Stimulated activated naive CD8-positive, alpha-beta T cell treated with anti-CD3 and anti-CD28 coated beads, Interleukin-15, amount 100 ng/mL, for 72 hours (primary cell): ENCODE measurements at places on chromosomes 6 and 20.

DNA sequence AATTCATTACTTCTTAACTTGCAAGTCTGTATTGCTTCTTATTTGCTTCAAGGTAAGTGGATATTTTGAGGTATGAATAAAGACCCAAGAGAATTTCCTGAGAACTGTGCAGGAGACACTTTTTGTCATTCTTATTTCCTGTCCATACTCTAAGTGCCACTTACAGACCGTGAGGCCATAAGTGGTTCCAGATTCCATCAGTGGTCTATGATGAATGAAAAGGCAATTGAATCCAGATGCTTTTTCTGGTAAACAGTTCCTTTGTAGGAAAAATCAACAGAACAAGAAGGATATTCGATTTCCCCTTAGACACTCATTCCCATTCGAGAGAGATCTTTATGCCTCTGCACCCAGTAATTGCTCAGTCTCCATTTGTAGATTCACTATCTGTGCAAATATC lies 58.3 kb upstream of the PDE10A start:
- no peak for DNase-seq

GRCh38 chr6:112286010-112286409 lies 31.6 kb upstream of the LAMA4 start:
- peak; percentile 82 for DNase-seq

DNA sequence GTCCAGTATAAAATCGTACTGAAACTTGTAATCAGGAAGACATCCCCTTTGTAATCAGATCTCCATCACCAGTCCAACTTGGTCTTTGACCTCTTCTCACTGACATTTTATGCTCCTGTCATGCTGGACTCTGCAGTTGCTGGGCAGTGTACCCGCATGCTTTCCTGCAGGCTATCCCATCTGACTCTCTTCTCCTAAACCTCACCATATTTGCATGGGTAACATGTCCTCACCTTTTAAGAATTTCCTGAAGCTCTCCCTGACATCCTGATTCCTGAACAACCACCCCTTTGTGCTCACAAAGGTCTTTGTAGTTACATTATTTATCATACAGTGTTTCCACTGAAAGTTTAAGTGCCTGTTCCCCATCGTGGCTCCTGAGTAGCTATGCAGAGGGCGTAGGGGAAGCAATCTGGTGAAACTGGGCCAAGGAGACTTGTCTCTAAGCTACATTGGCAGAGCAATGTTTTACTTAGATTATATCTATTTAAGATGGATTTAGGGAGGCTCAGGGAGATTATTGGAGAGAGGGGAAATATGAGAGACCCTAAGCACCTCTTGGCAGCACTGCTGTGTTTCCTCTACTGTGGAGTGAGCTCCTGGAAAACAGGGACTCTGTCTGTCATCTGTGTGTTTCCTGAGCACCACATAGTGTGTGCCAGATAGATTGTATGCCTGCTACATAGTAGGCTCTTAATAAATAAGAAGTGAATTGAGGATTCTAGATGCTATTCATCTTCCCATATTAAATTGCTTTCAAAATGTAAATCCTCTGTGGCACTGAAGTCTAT lies 124.0 kb downstream of the LAMA2 start:
- no peak for DNase-seq

DNA sequence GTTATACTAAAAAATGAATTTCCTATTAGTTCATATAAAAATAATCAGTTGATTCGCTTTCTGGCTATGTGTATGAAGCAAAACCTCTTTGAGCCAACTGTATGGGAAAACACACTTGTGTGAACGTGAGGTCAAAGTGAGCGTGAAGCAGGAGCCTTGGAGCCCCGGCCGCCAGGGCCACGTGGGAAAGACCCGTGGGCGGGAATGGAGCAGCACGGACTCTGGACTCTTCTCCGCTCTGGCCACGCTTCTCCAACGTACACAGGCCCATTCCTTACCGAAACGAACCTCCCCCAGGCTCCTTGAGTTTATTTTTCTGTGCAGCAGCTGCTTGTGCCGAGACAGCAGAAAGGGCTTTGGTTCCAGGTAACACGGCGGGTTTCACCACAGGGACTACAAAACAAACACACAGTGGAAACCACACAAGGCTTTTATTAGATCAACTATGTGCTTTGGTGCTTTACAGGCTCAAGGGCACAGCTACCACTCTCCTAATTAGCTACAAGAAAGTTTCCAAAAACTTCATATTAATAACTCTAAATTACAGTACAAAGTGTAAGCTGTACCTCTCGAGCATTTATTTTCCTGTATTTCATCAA lies 62.7 kb downstream of the TAF4 start:
- DNase-seq, result no peak

DNA sequence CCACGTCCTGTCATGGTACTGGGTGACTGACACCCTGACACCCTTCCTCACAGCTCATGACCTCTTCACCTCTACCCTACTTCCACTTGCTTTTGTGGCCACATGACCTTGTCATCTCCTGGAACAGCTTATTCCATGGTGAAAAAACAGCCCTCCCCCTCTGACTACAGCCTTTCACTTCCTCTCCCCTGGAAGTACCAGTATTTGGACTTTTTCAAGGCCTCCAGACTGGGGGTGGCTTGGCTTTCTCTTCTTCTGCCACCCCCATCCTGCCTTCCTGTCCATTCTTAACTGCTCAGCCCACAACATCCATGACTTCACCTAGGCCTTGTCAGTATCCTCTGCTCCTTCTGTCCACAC lies 168.4 kb downstream of the CARMIL1 start:
- no peak for DNase-seq

- no peak for DNase-seq
Measured at GRCh38 chr6:16504609-16505008, 256.7 kb downstream of the ATXN1 start.

GRCh38 chr6:143894655-143895054 lies 30.4 kb downstream of the ZC2HC1B start:
- DNase-seq, result no peak

DNA sequence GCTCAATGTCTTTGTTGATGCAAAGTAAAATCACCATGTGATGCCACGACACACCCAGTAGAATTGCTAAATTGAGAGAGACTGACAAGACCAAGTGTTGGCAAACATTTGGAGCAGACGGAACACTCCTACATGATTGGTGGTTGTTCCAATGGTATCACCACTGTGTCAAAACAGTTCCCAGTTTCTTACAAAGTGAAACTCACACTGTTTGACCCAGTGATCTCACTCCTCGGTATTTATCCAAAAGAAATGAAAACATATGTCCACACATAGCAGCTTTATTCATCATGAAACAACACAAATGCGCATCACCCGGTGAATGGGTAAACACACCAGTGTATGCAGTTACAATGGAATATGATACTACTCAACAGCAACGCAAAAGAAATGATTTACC lies 74.0 kb upstream of the SULF2 start:
- DNase-seq, result no peak

DNA sequence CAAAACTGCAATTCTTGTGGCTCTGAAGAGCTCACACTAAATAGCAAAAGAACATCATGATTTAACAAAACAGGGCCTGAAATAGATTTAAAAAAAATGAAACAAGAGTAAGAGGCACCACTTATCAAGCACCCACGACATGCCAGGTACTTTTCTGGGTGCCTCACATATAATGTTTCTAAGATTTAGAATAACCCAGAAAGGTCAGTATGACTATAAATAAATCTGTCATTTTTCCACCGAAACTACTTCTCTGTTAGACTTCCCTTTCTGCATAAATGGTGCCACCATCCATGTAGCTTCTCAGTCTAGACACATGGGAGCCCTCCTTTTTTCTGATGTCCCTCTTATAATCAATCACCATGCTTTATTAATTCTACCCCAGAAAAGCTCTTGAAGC lies 652.4 kb upstream of the CHD6 start:
- DNase-seq, result no peak

- DNase-seq, result no peak
Measured at GRCh38 chr6:157209865-157210530, 113.3 kb downstream of the TMEM242 start.

GRCh38 chr20:3209257-3209945 lies at the start of gene ITPA:
Gene ITPA, plus strand, starts transcription at chr20:3209498. Its CDS starts 54 bp downstream, at chr20:3209552.
- DNase-seq, result peak; percentile 48

DNA sequence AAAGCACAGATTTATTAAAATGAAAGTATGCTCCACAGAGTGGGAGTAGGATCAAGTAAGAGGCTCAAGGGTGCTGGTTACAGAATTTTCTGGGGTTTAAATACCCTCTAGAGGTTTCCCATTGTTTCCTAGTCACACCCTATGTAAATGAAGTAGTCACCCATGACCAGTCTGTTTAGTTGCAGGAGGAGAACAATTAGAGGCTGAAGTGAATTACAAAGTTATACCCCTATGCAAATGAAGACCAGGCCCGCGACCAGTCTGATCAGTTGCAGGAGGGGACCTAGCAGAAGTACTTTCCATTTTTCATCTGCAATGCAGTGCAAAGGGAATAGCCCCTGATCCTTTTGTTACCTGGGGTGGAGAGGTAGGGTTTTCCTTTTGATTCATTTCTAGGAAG lies 11.8 kb upstream of the FILIP1 start:
- DNase-seq, result no peak

GRCh38 chr20:8423482-8423881 lies 291.4 kb downstream of the PLCB1 start:
- no peak for DNase-seq

- no peak for DNase-seq
Measured at GRCh38 chr6:167944130-167944529, 53.3 kb upstream of the KIF25 start.
